ENCODE measurements at places on chromosomes 2 and 18.

- DNase-seq, result no peak
Observed at GRCh38 chr2:71592181-71592711, 138.9 kb downstream of the DYSF start.

GRCh38 chr18:54254265-54254758, 15.0 kb upstream of the POLI start:
- DNase-seq, result peak; percentile 6

- no peak for DNase-seq
Observed at GRCh38 chr2:905091-905832, 45.4 kb upstream of the SNTG2 start.

- no peak for DNase-seq
Observed at GRCh38 chr2:29080886-29081743, 6.8 kb upstream of the PCARE start.

DNA sequence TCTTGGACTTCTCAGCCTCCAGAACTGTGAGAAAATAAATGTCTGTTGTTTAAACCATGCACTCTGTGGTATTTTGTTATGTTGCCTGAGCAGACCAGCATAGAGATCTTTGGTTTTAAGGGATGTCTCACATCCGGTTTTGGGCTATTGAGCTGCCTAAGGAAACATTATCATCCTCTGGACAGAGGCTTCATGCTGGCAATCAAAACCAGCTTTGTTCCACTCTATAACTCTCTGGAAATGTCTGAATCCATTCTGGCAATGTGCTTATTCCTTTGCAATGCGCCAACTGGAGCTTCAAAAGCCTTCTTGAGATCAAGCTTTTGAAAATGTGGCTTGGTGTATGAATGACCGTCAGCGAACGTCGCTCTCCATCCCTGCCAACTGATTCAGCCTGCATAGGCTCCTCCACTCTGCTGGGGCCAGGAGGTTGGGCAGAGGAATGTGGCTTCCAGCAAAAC, 183.6 kb upstream of the MGAT5 start:
- no peak for DNase-seq

DNA sequence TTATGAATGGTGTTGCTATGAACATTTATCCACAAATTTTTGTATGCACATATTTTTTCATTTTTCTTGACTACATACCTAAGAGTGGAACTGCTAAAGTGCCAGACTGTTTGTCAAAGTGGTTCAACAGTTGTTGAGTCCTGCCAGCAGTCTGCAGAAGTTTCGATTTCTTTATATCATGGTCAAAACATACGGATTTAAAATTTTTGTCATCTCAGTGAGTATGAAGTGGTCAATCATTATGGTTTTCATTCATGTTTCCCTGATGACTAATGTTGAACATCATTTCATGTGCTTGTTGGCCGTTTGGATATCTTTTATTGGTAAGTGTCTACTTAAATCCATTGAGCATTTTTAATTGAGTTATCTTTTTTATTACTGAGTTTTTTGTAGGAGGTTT, 39.2 kb downstream of the CCDC138 start:
- no peak for DNase-seq

DNA sequence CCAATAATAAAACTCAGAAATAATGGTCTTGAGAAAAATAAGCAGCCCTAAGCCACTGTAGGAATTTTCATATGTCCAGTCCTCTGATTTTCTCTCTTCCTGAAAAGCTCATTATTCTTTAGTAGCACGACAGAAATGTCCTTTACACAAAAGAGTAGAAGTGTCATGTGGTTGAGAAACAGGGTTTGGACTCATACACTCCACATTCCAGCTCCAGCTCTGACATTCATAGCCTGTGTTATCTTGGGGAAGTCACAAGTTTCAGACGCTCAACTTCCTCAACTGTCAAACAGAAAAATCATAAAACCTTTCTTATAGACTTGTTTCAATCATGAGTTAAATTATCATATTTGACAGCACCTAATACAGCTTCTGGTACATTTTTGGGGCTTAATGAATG, 511.5 kb downstream of the TNS1 start:
- DNase-seq, result no peak

DNA sequence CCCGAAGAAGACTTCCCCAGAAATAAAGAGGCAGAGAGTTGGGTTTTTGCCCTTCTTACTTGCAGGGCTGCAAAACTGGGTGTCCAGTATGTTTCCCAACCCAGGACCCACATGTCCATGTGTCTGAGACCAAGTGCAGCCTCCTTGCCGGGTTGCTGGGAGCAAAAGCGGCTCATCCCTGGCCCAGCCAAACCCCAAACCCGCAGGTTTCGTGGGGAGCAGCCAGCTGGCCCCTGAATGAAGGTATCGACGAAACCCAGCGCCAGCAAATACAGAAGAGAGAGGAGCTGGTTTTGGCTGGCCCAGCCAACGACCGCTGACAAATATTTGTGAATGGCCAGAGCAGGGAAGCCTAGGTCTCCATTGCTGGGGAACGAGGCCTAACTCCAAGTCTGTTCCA, 197.1 kb downstream of the SMAD7 start:
- no peak for DNase-seq

DNA sequence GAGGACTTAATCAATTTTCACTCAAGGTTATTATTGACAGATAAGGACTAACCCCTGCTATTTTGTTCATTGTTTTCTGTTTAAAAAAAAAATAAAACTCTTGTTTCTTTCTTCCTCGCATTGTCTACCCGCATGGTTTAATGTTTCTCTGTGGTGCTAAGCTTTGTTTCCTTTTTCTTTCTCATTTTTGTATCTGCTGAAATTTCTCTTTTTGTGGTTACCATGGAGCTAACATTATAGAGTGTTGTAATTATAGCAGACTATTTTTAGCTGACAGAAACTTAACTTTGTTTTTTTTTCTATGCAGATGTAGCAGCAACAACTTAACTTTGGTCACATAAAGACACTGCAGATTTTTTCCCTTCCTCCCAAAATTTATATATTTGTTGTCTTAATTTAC, 43.1 kb upstream of the CHN1 start:
- no peak for DNase-seq

- no peak for DNase-seq
Observed at GRCh38 chr2:1173528-1173927, 222.9 kb downstream of the SNTG2 start.

- DNase-seq, result no peak
Observed at GRCh38 chr2:225756198-225756597, 356.7 kb downstream of the NYAP2 start.

DNA sequence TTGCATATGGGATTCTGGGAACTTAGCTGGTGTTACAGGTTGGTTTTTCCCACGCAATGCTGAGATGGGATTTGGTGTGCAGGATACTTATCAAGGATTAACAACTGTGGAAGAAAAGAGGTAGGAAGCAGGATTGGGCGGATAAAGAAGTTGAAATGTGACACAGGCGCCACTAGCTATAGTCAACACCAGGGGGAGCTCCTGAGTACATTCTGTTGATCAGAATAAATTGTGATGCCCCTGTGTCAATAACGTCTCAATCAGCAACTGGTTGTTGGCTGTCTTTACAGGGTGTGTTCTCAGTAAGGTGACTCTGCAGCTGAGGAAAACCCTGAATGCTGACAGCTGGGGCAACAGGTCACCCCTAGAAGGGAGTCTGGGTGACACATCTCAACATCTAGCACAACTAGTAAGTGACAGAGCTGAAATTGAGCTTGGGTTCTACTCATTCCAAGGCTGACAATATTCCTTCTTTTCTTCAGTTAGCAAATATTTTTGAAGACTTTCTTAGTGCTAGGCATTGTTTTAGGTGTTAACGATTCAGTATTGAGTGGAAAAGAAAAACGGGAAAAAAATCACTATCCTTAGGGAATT, 143.0 kb downstream of the ARL6IP6 start:
- DNase-seq, result no peak

- no peak for DNase-seq
Observed at GRCh38 chr18:21057112-21057511, 54.5 kb downstream of the ROCK1 start.

DNA sequence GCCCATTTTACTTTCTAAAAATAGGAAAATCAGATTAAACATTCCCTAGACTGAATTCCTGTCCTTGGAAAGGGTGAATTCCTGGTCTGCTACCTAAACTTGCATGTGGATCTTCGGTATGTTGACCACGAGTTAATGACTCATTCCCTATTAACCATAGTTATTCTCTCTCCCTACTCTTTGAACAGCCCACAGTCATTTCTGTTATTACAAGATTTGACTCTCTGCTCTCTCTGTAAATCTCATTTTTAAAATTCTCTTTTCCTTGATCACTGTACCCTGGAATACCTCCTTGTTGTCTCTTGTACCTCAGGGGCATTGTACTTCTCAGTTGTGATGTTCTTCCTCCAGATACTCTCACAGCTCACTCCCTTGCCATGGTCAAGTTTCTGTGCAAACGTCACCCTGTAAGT, 92.0 kb upstream of the GULP1 start:
- DNase-seq, result no peak

- DNase-seq, result no peak
Observed at GRCh38 chr18:67194886-67195285, 321.6 kb downstream of the DSEL start.

DNA sequence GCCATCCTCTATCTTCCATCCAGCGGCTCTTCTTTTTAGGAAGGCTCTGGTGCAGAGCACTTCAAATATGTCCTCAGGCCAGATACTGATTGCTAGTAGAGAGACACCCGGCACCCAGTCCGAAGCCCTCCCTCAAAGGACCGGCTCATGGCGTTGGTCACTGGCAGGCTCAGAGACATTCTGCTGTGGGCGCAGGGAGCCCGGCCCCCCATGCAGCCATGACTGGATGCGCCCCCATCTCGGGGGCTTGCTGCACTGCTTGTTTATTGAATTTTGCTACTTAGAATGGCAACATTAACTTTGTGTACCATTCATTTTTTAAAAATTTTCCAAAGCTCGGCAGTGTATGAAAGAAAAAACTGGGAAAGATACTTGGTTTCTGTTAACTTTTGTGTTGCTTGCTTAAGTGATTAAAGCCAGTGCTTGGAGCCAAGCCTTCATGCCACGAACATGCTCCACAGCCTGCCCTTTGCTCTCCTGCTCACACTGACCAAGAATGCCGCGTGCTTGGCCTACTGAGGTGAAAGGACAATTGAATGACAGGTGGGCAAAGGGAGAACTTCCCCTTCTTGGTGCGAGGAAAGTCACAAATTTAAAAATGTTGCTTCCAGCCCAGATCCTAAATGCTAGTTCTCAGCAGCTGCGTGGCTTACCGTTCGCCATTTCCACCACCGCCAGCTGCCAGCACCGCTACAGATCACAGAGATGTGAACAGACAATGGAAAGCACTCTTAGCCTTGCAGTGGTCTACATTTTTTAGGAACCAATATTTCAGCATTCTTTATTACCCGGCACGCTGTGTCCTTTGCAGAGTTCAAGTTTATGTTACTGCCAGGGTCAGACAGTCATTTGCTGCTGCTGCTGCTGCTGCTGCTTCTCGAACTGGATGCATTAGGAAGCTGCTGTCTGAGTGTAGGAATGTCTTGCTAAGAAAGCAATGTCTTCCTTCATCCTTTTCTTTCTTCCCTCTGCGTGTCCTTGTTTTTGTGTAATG, 76.7 kb downstream of the FAM210A start:
- DNase-seq, result no peak

GRCh38 chr2:19769513-19769912, 132.3 kb downstream of the TTC32 start:
- DNase-seq, result no peak

- no peak for DNase-seq
Observed at GRCh38 chr2:232607011-232607410, 26.4 kb upstream of the EFHD1 start.

- DNase-seq, result no peak
Observed at GRCh38 chr2:24652265-24653182, 140.7 kb downstream of the PTRHD1 start.

DNA sequence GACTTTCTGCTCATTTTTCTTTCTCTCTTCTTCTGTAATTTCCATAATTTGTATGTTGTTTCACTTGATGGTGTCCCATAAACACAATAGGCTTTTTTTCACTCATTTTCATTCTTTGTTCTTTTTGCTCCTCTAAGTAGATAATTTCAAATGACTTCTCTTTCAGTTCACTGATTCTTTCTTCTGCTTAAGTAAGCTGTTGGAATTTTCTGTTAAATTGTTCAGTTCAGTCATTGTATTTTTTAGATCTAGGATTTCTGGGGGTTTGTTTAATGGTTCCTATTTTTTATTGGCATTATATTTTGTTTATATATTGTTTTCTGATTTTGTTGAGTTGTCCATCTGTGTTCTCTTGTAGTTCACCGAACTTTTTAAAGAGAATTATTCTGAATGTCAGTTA, 19.5 kb downstream of the SP140L start:
- no peak for DNase-seq

Data from brain pericyte (primary cell).